ENCODE measurements at places on chromosomes 4 and X. TPM values are rescaled to one million over a fixed set of nuclear protein-coding genes. Genes with fewer than 3 reads are reported as not detected.

The NPNT gene
- polyA plus RNA-seq = not detected

The CITED1 gene
- not detected for polyA plus RNA-seq

GRCh38 chr4:92636038-92636806, 332.5 kb downstream of the GRID2 start:
- no peak for DNase-seq

GRCh38 chrX:39859991-39860861, 237.5 kb downstream of the BCOR start:
- peak; percentile 47 for DNase-seq

The KIF4A gene
- 0.64 TPM for polyA plus RNA-seq

DNA sequence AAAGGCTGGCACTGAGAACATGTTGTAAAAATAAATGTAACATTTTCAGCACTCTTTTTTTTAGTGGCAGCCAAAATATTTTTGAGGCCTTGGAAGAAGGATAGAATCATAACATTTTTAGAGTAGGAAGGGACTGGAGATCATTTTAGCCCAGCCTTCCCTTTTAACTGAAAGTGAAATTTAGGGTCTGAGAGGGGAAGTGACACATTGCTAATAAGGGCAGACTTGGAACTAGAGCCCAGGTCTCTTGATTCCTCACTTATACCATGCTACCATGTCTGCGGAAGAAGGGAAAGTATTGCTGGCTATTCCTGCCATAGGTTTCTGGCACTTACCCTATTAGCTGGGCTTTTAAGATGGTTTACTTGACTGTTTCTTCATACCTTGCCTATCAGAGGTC, 4.8 kb downstream of the WDR44 start:
- no peak for DNase-seq

DNA sequence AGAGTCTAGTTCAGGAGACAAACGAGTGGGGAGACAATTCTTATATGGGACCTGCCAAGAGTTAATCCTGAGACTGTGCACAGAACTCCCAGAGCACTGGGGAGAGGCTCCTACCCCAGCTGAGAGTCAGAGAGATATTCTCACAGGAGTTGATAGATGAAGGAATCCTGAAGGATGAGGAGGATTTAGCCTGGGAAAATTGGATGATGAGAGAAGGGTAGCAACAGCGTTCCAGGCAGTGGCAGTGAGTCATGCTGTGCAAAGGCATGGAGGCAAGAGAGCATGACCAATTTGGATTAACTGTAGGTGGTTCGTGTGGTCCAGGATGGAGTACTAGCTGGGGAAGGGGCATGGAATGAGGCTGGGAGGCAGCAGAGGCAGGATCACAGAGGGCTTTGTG, 318.6 kb downstream of the LDB2 start:
- DNase-seq = no peak

The SLC38A5 gene
- 16.9 TPM for polyA plus RNA-seq

The BBS7 gene
- 6.5 TPM for polyA plus RNA-seq

The ZDHHC15 gene
- 0.08 TPM for polyA plus RNA-seq

DNA sequence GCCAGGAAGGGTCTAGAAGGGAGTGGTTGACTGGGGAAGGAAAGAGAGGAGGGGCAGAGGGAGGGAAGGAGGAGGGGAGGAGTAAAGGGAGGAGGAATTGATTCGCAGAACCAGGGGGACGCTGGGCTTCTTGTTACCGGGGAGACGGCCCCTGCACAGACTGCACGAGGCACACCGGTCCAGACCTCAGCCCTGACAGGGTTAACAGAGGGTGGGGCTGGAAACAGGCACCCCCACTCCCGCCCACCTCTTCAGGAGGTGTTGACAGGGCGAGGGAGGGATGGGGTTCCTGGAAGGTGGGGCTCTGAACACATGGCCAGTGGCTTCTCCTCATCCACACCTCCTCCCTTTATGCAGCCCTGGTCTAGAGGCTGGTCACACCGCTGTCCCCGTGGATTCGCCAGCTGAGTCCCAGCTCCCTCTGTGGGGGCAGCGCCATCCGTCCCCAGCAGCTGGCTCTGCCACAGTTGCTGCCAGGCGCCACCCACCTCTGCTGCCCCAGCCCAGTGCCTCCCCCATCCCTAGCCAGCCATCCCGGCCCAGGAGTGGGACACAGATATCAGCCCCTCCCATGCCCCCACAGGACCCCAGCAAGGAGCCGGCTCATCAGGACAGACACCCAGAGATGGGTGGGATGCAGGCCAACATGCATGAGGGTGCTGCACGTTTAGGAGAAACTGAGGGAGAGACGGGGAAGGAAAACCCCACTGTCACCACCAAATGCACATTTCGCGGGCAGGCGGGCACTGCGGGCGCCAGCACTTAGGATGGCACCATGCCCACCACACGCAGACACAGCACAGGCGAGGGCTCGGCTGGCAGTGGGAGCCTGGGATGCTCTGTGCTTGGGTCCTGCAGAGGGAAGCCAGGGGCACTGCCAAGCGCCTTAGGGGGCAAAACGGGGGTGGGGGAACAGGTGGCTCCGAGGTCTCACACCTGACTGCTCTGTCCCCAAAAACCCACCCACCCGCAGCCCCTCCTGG, 87.6 kb downstream of the ABLIM2 start:
- DNase-seq = no peak

The EVC2 gene
- 0.03 TPM for polyA plus RNA-seq

- no peak for DNase-seq
Measured at GRCh38 chrX:109614951-109615350, 10.0 kb downstream of the KCNE5 start.

Measured in CD4-positive, CD25-positive, alpha-beta regulatory T cell (primary cell).